ENCODE measurements at places on chromosomes 3 and 15. TPM values are rescaled to one million over a fixed set of nuclear protein-coding genes. Genes with fewer than 3 reads are reported as not detected.

GRCh38 chr3:25652921-25653320 lies 11.8 kb downstream of the TOP2B start:
- no peaks in the 10 kb centered on the region for H3K36me3 ChIP-seq
- H3K27me3 ChIP-seq = no peaks in the 10 kb centered on the region
- H3K4me1 ChIP-seq = no peaks in the 10 kb centered on the region

DNA sequence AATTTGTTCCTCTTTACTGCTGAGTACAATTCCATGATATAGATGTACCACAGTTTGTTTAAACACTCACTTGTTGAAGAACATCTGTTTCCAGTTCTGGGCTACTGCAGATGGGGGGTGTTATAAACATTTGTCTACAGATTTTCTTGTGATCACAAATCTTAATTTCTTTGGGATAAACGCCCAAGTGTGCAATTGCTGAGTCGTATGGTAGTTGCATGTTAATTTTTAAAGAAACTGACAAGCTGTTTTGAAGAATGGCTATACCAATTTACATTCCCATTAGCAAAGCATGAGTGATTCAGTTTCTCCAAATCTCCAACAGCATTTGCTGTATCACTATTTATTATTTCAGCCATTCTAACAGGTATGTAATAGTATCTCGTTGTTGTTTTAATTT lies 242.0 kb upstream of the MRPL3 start:
- H3K4me1 ChIP-seq = no peaks in the 10 kb centered on the region
- no peak for DNase-seq
- no peaks in the 10 kb centered on the region for H3K27me3 ChIP-seq
- H3K4me3 ChIP-seq = no peak overlapping the region
- H3K27ac ChIP-seq = no peak overlapping the region

DNA sequence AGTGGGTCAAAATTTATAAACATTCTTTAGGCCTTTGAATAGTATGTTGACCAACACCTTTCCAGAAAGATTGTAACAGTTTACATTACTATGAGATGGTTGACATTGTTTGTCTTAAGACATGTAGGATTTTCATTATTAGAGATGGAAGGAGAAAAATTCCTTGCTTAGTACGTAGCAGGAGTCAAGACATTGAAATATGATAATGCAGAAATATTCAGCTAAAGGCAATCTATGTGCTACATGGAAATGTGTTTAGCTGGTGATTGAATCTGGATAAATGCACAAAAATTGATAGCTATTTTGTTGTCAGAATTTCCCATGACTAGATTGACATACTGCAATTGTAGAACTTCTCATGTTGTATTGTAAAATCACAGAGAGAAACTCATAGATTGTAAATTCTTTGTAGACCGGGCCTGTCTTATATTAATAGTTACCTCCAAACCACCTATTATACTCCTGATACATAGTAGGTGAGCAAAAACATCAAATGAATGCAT lies 370.4 kb upstream of the CBLB start:
- H3K36me3 ChIP-seq = no peaks in the 10 kb centered on the region
- H3K27me3 ChIP-seq = no peaks in the 10 kb centered on the region
- no peak for DNase-seq
- H3K4me3 ChIP-seq = no peak overlapping the region

DNA sequence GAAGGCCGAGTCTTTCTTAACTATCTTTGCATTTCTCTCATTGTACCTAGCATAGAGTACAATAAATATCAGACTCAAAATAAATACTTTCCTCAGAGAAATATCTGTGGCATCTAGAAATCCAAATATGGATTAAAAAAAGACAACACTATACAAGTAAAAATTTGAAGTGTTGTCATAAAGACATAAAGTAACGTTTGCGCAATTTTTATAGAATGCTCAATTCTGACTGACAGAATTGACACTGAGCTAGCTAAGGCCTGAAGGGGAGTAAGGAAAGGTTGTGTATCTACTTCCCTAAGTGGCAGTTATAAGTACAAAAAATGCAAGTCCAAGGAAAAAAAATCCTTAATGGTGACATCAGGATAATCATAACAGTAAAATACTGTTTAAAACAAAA lies 1.1 kb downstream of the SEC11A start:
- no peaks in the 10 kb centered on the region for H3K27me3 ChIP-seq
- H3K4me3 ChIP-seq = peak overlapping the region; percentile 78
- DNase-seq = no peak
- no peaks in the 10 kb centered on the region for H3K36me3 ChIP-seq
- no peak overlapping the region for H3K27ac ChIP-seq
- H3K4me1 ChIP-seq = no peaks in the 10 kb centered on the region

- no peaks in the 10 kb centered on the region for H3K36me3 ChIP-seq
- no peak overlapping the region for H3K4me3 ChIP-seq
- H3K27me3 ChIP-seq = no peaks in the 10 kb centered on the region
- no peaks in the 10 kb centered on the region for H3K4me1 ChIP-seq
- H3K27ac ChIP-seq = no peak overlapping the region
These were observed 5.9 kb downstream of the ZSCAN2 start for GRCh38 chr15:84606653-84607120.

GRCh38 chr3:195224156-195224979 lies 46.6 kb downstream of the XXYLT1 start:
- no peaks in the 10 kb centered on the region for H3K27me3 ChIP-seq
- H3K4me1 ChIP-seq = no peaks in the 10 kb centered on the region
- no peaks in the 10 kb centered on the region for H3K36me3 ChIP-seq
- H3K27ac ChIP-seq = peak overlapping the region; percentile 45
- no peak for DNase-seq
- no peak overlapping the region for H3K4me3 ChIP-seq

GRCh38 chr15:72288796-72289596 lies 16.6 kb upstream of the PARP6 start:
- DNase-seq = no peak
- H3K36me3 ChIP-seq = no peaks in the 10 kb centered on the region
- H3K27me3 ChIP-seq = no peaks in the 10 kb centered on the region
- H3K4me3 ChIP-seq = no peak overlapping the region
- no peaks in the 10 kb centered on the region for H3K4me1 ChIP-seq
- H3K27ac ChIP-seq = no peak overlapping the region

- H3K4me3 ChIP-seq = no peak overlapping the region
- H3K4me1 ChIP-seq = no peaks in the 10 kb centered on the region
- H3K27me3 ChIP-seq = no peaks in the 10 kb centered on the region
- H3K36me3 ChIP-seq = no peaks in the 10 kb centered on the region
- DNase-seq = no peak
- no peak overlapping the region for H3K27ac ChIP-seq
These were observed 19.6 kb upstream of the GPR156 start for GRCh38 chr3:120304616-120305015.

- H3K27ac ChIP-seq = no peak overlapping the region
- H3K4me3 ChIP-seq = no peak overlapping the region
- no peak for DNase-seq
- H3K27me3 ChIP-seq = no peaks in the 10 kb centered on the region
These were observed 18.3 kb downstream of the SUCNR1 start for GRCh38 chr3:151891721-151892120.

- DNase-seq = no peak
- H3K4me1 ChIP-seq = no peaks in the 10 kb centered on the region
- H3K27me3 ChIP-seq = no peaks in the 10 kb centered on the region
- H3K4me3 ChIP-seq = no peak overlapping the region
- no peak overlapping the region for H3K27ac ChIP-seq
- no peaks in the 10 kb centered on the region for H3K36me3 ChIP-seq
These were observed 8.0 kb downstream of the TM6SF1 start for GRCh38 chr15:83115410-83115809.

GRCh38 chr3:147405231-147406027 lies 914 bp downstream of the ZIC4 start:
- DNase-seq = no peak
- H3K36me3 ChIP-seq = no peaks in the 10 kb centered on the region
- H3K4me1 ChIP-seq = no peaks in the 10 kb centered on the region
- H3K27ac ChIP-seq = no peak overlapping the region

DNA sequence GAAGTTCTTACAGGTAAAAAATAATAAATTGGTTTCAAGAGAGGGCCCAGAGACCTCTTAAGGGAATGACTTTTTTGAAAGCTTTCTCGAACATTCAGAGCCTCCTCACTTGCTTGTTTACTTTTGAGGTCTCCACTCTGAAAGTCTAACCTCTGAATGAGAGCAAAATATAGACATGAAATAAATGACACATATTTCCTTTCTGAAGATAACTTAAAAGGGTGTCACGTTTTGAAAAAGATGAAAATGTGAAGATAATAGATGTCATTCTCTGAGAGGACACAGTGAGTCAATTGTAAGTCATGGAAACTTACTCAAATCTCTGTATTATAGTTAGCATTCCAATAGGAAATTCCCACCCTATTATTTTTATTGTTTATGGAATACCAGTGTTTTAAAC lies 44.6 kb downstream of the HACD2 start:
- no peaks in the 10 kb centered on the region for H3K36me3 ChIP-seq
- H3K27ac ChIP-seq = no peak overlapping the region
- no peak overlapping the region for H3K4me3 ChIP-seq
- DNase-seq = no peak
- H3K27me3 ChIP-seq = no peaks in the 10 kb centered on the region

DNA sequence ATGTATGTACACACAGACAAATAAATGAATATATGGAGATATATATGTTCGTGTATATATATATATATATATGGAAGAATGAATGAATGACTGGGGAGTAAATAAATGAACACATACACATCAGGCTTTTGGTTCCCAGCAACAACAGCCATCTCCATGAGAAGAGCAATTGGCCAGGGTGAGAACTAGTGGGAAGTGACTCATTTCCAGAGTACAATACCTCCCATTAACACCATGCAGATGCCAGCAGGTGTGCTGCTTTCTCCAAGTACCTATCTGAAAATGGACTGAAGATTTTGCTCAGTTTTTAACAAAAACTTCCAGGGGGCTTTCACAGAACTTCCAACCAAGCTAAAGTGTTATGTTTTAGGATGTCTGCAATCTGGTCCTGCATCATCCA lies 179.8 kb upstream of the SLC2A2 start:
- H3K4me1 ChIP-seq = no peaks in the 10 kb centered on the region
- H3K27me3 ChIP-seq = no peaks in the 10 kb centered on the region
- no peaks in the 10 kb centered on the region for H3K36me3 ChIP-seq
- no peak overlapping the region for H3K4me3 ChIP-seq
- no peak for DNase-seq
- H3K27ac ChIP-seq = no peak overlapping the region

DNA sequence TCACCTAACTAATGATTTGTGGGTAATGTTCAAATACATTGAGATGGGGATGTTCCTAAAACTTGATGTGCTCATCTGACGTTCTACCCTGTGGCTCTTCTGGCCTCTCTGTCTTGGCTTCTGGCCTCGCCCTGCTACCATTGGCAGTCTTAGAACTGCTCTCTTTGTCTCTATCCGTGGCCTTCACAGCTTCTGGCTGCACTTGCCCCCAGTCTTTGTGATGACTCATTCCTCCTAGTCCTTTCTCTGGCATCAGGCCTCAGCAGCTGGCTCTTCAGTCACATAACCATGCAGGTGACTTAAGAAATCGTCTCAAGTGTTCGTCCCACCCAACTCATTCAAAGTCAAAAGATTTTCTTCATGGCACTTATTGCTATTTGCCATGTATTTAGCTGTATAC lies 188.1 kb downstream of the BBX start:
- H3K4me3 ChIP-seq = no peak overlapping the region
- H3K27ac ChIP-seq = no peak overlapping the region
- H3K4me1 ChIP-seq = no peaks in the 10 kb centered on the region
- H3K36me3 ChIP-seq = no peaks in the 10 kb centered on the region

- no peaks in the 10 kb centered on the region for H3K27me3 ChIP-seq
- no peak overlapping the region for H3K27ac ChIP-seq
- H3K36me3 ChIP-seq = no peaks in the 10 kb centered on the region
These were observed 77.7 kb upstream of the LIMD1 start for GRCh38 chr3:45516829-45517228.

GRCh38 chr3:131178710-131179375 lies 152.2 kb downstream of the NEK11 start:
- no peaks in the 10 kb centered on the region for H3K36me3 ChIP-seq
- no peaks in the 10 kb centered on the region for H3K27me3 ChIP-seq
- no peak overlapping the region for H3K27ac ChIP-seq
- H3K4me1 ChIP-seq = no peaks in the 10 kb centered on the region
- H3K4me3 ChIP-seq = no peak overlapping the region

DNA sequence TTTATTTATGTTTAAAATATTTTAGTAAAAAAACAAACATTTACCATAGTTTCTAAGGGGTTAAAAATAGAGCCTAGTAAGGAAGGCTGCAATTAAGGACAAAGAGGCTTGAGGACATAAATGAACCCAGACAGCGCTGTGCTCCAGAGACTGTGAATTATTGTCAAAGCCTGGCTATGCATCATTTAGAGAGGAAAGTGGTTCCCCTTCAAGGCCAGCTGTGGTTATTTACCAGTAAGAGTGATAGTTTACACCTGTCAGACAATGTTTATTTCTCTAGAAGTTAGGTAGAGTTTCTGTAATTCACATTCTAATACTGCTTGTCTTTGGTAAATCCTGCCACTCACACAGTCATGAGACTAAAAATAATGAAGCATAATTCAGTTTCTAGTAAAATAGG lies 32.4 kb upstream of the PIK3R4 start:
- no peaks in the 10 kb centered on the region for H3K27me3 ChIP-seq
- no peak for DNase-seq
- no peaks in the 10 kb centered on the region for H3K36me3 ChIP-seq
- H3K27ac ChIP-seq = no peak overlapping the region
- H3K4me1 ChIP-seq = no peaks in the 10 kb centered on the region

- H3K36me3 ChIP-seq = no peaks in the 10 kb centered on the region
- H3K4me1 ChIP-seq = no peaks in the 10 kb centered on the region
- DNase-seq = no peak
These were observed 226.0 kb upstream of the CHRM5 start for GRCh38 chr15:33742306-33742705.

DNA sequence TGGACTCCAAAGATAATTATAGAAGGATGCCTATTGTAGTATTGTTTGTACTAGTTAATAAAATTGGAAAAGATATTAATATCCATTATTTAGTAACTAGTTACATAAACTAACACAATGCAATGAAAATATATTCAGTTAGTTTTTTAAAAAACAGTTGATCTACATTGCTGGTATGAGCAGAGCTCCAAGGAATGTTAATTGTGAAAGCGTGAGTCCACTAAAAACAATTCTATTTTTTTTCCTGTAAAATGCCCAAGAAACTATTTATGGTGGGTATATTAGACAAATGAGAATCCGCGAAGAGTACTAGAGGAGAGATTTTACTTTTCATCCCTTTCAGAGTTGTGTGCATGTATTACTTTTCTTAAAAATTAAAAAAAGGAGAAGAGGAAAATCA lies 104.3 kb downstream of the MCTP2 start:
- H3K27ac ChIP-seq = no peak overlapping the region
- H3K27me3 ChIP-seq = no peaks in the 10 kb centered on the region
- no peak for DNase-seq
- H3K36me3 ChIP-seq = no peaks in the 10 kb centered on the region

- no peak overlapping the region for H3K27ac ChIP-seq
- H3K27me3 ChIP-seq = no peaks in the 10 kb centered on the region
- no peak overlapping the region for H3K4me3 ChIP-seq
- no peaks in the 10 kb centered on the region for H3K36me3 ChIP-seq
- H3K4me1 ChIP-seq = no peaks in the 10 kb centered on the region
- DNase-seq = no peak
These were observed 117.5 kb upstream of the SEMA6D start for GRCh38 chr15:47599806-47600205.

- no peak overlapping the region for H3K27ac ChIP-seq
- no peak overlapping the region for H3K4me3 ChIP-seq
- H3K4me1 ChIP-seq = no peaks in the 10 kb centered on the region
- no peak for DNase-seq
These were observed 156.0 kb downstream of the RPLP1 start for GRCh38 chr15:69608661-69609060.

Gene ANKUB1
- not detected for total RNA-seq

Gene CFAP100
- total RNA-seq = not detected

Gene ZPLD1
- total RNA-seq = 0.28 TPM

Gene TPRG1
- total RNA-seq = 4.7 TPM

All from prostate gland (tissue), 2 donors.